Fibroblast of skin of right biceps (primary cell): ENCODE measurements at places on chromosomes 11 and 22.
A peak's percentile ranks its signal among the peaks of the same experiment; 100 is the strongest.

DNA sequence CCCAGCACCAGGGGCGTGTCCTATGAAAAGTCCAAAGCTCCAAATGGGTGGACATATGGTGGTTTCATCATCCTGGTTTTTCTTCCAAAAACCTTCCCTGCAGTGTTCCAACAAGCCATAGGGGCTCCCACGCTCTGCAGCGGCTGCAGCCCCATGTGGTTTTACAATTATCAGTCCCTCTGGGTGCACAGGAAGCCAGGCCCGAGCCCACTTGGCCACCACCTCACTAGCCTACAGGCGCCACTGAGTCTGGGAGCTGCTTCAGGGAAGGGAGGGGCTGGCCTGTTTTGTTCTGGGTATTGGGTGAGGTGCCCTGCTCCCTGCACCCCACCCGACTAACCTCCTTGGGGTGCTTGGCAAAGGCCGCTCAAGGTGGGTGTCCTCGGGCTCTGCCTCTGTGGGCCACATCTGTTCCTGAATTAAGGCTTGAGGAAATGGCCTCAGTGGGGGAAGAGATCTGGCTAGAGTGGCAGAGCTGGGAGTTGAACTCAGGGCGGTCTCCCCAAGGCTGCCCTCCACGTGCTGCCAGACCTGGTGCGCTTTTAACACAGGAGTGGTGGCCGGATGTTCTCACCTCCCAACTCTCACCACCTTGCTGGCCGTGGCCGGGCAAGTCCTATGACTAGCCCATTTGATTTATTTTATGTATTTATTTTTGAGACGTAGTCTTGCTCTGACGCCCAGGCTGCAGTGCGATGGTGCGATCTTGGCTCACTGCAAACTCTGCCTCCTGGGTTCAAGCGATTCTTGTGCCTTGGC lies 5.3 kb upstream of the CDC42BPG start:
- peak; percentile 22 for DNase-seq

DNA sequence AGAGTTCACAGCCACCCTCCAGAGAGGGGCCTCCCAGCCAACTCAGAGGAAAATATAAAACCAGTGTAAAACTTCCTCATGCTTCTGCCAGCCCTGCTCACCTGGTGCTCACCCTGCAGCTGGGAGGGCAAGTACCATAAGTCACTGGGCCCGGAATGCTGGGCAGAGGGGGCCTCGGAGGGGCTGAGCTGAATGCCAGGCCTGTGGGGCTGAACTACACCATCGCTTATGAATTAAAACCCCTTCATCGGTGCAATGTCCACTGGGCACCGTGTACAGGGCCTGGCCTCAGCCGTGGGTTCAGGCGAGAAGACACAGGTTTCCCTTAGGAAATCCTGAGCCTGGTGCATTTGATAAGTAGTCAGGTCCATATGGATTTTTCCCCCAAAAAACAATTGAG lies 828.6 kb downstream of the TBC1D22A start:
- no peak for DNase-seq

DNA sequence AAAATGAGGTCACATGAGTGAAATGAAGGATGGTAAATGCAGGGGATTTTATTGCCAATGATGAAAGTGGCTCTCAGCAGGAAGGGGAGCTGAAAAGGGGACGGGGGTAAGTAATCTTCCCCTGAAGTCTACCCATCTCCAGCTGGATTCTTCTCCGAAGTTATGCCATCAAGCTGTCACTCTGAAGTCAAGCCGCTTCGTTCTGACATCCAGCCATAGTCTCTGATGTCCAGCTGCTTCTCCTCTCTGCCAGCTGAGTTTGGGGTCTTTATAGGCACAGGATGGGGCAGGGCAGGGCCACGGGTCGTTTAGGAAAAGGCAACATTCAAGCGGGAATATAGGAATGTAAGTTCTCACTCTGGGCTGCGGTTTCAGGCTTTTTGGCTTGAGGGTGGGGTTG lies 181.9 kb upstream of the ANO3 start:
- DNase-seq = no peak

DNA sequence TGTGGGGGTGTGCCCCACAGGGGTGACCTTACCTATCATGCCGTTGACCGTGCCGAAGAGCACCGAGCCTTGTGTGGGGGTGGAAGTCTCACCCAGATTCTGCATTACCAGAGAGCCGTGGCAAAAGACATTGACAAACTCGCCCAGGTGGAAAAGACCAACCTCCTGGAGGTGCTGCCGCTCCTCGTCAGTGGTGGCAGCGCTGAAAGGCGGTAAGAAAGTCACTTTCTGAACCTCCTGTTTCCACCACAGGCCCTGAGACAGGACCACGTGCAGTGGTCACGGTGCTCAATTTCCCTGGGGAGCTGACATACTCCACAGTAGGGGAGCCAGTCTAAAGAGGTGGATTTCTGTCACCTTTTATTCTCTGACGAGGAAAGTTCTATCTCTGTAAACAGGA lies 7.4 kb upstream of the VWCE start:
- no peak for DNase-seq

GRCh38 chr22:48780597-48781277 lies 1046.9 kb downstream of the BRD1 start:
- no peak for DNase-seq

DNA sequence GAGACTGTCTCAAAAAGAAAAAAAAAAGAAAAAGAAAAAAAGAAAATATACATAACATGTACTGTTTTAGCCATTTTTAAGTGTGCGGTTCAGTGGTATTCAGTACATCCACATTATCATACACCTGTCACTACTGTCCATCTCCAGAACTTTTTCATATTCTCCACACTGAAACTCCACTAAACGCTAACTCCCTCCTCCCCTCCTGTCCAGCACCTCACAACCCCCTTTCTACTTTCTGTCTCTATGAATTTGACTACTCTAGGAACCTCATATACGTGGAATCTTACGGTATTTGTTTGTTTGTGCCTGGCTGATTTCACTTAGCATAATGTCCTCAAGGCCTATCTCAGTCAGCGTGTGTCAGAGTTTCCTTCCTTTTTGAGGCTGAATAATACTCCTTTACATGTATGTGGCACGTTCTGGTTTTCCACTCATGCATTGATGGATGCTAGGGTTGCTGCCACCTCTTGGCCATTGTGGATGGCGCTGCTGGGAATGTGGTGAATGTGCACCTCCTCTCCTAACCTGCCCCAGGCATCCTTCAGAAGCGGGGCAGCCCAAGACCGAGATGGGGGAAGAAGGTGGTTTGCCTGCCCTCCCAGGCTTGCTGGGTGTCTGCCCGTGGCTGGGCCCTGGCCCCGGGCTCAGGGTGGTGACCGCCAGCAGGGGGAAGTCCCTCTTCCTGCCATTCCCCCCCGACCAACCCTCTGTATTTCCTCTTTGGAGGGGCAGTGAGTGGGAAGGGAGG lies 60.5 kb downstream of the BCR start:
- no peak for DNase-seq

- no peak for DNase-seq
Measured at GRCh38 chr11:70747285-70747684, 349.0 kb downstream of the CTTN start.

DNA sequence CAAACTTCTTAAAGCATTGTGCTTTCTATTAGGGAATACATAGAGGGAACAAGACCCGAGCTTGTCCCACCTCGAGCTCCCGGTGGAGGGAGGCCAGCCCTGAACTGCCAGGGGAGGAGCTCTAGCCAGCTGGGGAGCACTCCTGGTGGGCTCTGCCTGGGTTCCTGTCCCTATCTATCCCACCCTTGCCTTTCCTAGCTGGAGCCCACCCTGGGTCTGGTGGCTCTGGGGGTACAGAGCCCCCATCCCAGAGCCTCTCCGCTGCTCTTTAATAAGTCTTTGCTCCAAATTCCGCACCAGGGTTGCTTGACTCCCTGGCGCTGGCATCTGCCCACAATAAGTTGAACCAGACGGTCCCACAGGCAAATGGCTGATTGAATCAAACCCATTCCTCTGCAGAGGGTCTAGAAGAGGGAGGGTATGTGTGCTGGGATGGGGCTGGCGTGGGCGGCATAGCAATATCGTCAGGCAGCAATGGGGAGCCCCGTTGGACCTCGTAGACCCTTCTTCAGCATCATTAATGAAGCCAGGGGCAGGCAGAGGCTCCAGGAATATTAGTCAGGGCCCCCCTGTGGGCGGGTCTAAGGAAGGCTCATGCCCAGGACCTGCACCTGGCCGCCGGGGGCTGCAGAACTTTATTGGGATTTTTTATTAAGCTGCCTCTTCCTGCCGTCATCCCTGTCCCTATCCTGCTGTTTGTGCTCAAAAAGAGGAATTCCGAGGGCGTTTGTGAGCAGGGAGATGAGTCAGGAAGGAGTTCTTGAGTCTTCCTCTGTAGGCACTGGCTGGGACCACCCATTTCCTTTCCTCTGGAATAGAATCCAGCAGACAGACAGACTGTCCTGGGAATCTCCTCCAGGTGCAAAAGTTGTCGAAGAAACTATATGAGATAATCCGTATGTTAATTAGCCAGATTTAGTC lies 38.5 kb upstream of the RIC3 start:
- peak; percentile 50 for DNase-seq
